Hematopoietic multipotent progenitor cell treated with erythropoietin and hydrocortisone succinate and interleukin-3 and kit ligand, for 6 days (in vitro differentiated cells): ENCODE measurements at places on chromosomes 4 and X.

GRCh38 chrX:129637217-129638109, 17.3 kb downstream of the APLN start:
- peak; percentile 67 for DNase-seq

- peak; percentile 33 for DNase-seq
Measured at GRCh38 chrX:130772105-130772775, 130.8 kb downstream of the ENOX2 start.

- DNase-seq = no peak
Measured at GRCh38 chr4:80931631-80932081, 98.9 kb upstream of the BMP3 start.

GRCh38 chr4:148004228-148004857, 272.5 kb downstream of the ARHGAP10 start:
- DNase-seq = peak; percentile 26

DNA sequence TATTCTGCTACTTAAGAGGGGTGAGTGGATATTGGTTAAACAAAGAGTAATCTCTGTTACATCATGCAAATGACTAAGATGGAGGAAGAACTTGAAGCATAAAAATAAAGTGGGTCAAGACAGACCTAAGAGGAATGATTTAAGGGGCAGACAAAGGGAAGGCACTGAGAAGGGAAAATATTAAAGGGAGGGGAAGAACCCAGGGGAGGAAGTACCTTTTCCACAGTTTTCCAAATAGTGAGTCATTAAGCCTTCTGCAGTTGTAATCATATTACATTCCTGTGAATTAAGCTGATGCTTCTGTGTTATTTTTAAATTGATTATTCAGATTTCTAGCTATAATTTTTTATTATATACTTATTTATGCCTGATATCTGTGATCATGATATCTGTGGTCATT, 253.3 kb downstream of the CENPC start:
- DNase-seq = no peak
